ENCODE measurements at places on chromosomes 16 and 17.
A peak's percentile ranks its signal among the peaks of the same experiment; 100 is the strongest.

- DNase-seq, result no peak
Observed at GRCh38 chr17:17446666-17447155, 30.1 kb upstream of the MED9 start.

GRCh38 chr17:69485901-69486643 is 71.6 kb downstream of the MAP2K6 start:
- DNase-seq, result no peak

GRCh38 chr17:50205111-50205962 is 3.9 kb upstream of the COL1A1 start:
- no peak for DNase-seq

GRCh38 chr16:54585094-54585997 is 298.8 kb upstream of the IRX3 start:
- DNase-seq, result no peak

GRCh38 chr17:18076936-18077335 is 10.8 kb upstream of the DRG2 start:
- DNase-seq, result no peak

DNA sequence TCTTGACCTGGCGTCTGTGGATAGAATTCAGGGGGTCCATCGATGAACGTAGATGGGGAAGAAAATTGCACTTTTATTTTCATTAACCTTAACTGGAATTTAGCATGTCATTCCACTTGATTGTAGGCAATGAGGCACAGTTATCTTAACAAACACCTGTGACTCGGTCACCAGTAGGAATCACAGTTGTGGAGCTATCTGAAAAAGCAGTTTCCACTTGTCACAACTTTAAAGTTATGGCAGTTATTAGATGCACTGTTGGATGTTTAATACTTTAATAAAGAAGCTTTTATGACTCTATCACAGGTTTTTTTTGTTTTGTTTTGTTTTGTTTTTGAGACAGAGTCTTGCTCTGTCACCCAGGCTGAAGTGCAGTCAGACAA is 83.7 kb upstream of the LGALS9 start:
- DNase-seq, result no peak

DNA sequence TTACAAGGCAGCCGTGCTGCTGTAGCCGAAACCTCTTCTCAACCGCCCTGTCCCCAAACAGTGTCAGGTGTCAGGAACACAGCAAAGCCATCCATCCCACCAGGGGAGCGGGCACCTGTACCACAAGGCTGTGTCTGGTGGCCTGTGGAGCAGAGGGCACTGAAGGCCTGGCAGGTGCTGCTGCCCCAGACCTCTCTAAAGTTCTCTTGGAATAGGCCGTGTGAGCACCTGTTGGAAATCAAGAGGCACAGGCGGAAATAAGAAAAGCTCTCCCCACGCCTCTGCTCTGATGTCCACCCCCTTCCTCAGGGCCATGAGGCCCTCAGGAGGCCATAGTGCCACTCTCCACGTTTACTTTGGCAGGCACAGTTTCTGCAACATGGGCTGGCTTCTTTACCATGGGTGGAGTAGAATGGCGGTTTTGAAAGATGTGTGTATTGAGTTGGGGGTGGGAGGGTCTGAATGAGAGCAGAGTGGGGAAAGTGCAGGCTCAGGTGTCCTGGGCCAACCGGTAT is 99.9 kb upstream of the ZNF750 start:
- DNase-seq, result no peak

GRCh38 chr16:84391151-84392030 is 23.1 kb downstream of the ATP2C2 start:
- DNase-seq, result no peak

DNA sequence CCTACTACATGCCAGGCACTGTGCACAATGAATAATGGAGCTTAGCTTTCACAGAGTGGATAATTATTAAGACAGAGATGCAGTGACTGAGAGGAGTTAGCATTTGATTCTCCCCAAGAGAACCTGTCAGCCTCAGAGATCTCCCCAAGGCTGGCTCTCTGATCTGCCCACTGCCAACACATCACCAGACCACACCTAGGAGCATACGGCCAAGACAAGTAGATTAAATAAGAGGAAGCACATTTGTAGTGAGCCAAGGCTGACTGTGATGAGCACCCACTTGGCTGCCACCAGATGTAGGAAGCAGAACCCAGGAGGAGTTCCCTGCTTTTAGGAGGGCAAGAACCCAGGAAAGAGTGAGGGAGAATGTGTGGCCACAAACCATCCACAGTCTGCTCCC is 130.1 kb downstream of the SPACA3 start:
- DNase-seq, result no peak

DNA sequence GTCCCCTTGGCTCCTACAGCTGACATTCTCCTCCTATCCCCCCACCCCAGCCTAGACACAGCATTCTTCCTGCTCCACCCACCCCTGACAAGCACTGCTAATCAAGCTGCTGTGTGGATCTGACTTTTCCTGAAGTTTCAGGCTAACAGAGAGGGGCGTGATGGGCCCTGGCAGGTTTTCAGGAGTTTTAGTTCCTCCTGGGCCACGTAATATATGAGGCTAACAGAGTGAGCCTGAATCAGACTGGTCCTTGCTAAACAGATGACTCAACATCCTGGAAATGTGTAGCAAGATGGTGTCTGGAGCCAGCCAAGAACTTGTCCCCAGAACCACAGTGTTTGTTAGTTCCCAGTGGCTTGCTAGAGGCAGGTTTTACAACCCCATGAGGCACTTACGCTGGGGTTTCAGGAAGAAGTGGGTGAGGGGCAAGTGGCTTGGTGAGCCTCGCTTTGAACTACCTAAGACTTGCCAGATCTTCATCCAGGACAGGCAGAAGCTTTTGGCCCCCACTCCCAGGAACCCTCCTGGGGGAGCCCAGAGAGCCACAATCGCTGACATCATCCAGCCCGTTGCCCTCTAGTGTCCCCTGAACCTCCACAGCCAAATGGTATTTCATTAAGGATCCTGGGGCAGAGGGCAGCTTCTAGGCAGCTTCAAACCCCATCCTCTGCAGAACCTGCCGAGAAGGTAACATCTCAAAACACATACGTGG is 15.9 kb downstream of the TMEM92 start:
- DNase-seq, result peak; percentile 94

- no peak for DNase-seq
Observed at GRCh38 chr16:71562552-71562951, 14.3 kb downstream of the TAT start.

DNA sequence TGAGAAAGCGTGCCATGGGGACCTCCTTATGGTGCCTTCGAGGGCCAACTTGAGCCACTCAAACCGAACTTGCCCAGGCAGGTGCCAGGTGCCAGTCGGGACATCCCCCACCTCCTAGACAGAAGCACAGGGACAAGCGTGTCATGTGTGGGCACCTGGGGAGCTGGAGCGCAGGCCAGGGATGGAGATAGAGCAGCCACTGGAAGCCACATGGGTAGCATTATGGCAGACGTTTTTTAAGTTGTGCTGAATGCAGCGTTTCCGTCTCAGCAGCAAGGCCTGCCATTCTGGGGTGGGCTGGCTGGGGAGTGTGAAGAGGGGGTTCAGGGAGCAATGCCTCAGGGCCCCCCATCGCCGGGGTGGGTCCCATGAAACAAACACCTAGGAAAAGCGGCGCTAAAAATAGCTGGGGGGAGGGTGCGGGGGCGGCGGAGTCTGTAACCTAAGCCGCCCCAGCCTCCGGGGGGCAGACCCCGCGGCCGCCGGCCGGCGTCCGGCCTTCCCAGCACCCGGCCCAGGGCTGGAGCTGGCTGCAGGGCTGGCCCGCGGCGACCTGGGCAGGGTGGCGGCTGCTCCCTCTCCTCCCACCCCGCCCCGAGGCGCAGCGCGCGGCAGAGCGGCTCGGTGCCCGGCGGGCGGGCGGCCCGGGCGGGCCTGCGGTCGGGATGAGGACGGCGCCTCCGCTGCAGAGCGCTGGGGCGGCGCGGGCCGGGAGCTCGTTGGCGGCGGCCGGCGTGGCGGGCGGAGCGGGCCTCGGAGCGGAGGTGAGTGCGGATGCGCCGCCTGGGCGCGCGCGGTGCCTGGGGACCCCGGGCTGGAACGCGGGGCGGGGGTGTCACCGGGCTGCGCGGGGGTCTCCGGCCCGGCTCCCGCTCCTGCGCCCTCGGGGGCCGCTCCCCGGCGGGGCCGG is at the start of gene ZNF469:
Gene ZNF469 (plus strand): TSS at position 469 of the 910 bp plus-strand sequence. CDS start 44,512 bp downstream, outside the sequence.
- DNase-seq, result no peak

GRCh38 chr16:1026784-1027500 is 45.4 kb downstream of the SOX8 start:
- no peak for DNase-seq

DNA sequence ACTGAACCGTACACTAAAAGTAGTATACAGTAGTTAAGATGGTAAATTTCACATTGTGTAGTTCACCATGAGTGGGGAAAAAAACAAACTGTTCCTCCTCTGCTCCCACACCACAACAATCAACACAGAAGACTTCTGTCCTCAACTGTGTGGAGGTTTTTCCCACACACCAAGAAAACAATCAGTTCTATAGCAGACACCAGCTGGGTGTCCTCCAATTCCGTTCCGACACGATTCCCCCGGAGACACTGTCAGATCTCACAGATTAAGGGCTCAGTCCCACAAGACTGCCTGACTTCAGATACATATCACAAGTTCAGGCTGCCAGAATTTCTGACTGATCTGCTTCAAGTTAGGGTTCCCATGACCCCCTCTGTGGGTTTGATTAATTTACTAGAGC is 31.8 kb downstream of the BBS2 start:
- no peak for DNase-seq

DNA sequence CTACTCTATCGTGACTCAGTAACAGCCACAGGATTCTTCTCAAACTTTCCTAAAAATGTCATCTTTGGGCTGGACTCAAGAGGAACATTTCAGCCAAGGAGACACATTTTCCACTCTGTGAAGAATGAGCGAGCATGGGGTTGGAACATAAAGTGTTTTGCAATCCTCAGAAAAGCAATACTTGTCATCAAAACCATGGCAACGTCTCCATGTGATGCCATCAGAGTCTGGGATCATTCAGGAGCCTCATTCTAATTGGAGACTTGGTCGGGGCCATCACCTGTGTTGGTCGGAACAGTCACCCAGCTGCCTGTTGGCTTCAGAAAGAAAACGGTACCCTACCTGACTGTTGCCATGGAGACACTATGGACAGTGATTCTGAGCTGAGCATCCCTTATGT is 25.5 kb downstream of the MYOCD start:
- DNase-seq, result no peak

GRCh38 chr17:31321481-31321880 is at the start of gene EVI2A:
Gene EVI2A (minus strand): TSS chr17:31321622. CDS start chr17:31319013, 2,609 bp downstream.
- peak; percentile 56 for DNase-seq

DNA sequence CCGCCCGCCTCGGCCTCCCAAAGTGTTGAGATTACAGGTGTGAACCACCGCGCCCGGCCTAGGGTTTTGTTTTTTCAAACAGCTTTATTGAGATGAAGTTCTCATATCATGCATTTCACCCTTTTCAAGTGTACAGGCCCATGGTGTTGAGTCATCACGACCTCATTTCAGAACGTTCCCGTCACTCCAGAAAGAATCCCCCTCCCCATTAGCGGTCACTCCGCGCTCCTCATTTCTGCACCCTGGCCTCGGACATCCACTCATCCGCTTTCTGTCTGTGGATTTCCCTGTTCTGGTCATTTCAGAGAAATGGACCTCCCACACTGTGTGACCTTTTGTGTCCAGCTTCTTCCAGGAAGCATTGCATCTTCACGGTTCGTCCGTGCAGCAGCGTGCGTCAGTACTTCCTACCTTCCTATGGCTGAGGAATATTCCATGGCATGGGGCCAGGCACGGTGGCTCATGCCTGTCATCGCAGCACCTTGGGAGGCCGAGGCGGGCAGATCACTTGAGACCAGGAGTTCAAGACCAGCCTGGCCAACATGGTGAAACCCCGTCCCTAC is 135.2 kb upstream of the GSE1 start:
- no peak for DNase-seq

DNA sequence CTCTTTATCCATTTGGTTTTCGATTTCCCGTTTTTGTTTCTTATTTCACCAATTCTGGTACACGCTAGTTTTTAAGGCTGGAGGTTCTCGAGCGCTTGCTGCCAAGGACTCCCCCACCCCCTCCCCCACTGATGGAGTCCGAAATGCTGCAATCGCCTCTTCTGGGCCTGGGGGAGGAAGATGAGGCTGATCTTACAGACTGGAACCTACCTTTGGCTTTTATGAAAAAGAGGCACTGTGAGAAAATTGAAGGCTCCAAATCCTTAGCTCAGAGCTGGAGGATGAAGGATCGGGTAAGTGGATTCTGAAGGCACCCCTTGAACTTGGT is 825 bp downstream of the RPTOR start:
- DNase-seq, result peak; percentile 61

DNA sequence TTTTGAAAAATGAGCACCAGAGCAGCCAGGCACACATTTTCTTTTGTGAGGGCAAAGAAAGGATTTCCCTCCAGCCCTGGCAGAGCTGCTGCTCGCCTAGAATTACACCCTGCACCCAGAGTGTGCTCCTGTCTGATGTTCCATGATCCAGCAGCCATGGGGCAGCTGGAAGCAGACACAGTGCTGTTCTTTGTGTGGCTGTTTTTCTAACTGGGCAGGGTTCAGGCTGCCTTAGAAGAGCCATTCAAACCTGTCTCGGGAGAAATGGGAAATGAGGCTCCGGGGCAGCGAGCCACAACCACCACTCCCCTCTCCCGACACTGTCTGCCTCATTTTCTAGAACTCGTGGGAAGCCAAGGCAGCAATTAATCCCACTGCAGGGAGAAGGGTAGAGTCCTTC is 28.9 kb downstream of the LITAF start:
- no peak for DNase-seq

DNA sequence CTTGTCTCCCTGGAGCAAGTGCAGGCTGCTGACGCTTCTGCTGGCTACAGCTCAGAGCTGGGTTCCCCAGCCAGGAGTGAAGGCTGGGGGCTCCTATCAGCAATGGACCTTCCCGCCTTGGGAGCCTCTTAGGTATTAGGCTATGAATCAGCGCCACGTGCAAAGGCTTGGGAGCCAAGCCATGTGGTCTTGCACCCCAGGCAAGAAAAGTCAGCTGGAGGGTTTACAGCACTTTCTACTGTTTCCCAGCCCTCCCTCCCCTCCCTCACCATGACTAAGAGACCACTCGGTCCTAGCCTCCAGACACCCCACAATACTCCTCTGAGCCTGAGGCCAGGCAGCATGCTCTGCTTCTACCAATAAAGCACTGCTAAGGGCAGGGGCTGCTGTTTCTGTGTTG is 12.3 kb downstream of the EPX start:
- no peak for DNase-seq

DNA sequence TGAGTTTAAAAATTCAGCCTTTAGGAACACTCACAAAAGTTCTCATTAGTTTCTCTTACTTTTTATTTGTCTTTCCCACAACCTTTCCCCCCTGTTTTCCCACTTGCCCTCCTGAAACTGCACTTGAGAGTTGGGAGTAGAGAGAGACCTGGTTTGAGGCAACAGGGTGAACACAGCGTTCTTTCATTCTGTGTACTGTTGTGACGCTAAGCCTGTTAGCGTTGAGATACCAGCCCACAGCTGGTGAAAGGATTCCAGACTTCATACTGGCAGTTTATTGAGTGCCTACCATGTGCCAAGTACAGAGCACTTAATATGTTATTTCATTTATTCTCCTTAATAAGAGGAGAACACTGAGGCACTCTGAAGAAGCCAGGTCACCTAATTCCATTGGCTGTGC is 10.3 kb downstream of the TNRC6C start:
- no peak for DNase-seq

GRCh38 chr16:57324749-57325148 is 33.8 kb upstream of the CCL22 start:
- no peak for DNase-seq

GRCh38 chr17:56057869-56058268 is 95.4 kb upstream of the ANKFN1 start:
- no peak for DNase-seq
